Central memory CD8-positive, alpha-beta T cell (primary cell): ENCODE measurements at places on chromosomes 13 and 19.

DNA sequence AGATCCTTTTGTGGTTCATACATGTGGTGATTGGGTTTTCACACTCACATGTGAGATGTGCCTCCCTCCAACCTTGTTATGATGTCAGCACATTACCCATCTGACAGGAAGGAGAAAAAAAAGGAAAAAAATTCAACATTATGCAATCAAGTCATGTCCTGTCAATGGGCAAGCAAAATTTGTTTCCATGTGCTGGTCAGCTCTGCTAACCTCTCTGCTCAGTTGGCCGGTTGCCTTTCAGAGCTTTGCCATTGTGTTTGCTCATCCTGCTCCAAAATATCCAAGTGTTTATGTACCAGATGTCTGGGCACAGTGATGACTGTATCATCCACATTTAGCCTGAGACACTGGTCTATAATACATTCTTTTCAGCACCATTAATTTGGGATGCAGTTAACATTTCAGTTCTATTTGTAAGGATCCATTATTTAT lies 27.0 kb upstream of the METTL21C start:
- no peak for DNase-seq

DNA sequence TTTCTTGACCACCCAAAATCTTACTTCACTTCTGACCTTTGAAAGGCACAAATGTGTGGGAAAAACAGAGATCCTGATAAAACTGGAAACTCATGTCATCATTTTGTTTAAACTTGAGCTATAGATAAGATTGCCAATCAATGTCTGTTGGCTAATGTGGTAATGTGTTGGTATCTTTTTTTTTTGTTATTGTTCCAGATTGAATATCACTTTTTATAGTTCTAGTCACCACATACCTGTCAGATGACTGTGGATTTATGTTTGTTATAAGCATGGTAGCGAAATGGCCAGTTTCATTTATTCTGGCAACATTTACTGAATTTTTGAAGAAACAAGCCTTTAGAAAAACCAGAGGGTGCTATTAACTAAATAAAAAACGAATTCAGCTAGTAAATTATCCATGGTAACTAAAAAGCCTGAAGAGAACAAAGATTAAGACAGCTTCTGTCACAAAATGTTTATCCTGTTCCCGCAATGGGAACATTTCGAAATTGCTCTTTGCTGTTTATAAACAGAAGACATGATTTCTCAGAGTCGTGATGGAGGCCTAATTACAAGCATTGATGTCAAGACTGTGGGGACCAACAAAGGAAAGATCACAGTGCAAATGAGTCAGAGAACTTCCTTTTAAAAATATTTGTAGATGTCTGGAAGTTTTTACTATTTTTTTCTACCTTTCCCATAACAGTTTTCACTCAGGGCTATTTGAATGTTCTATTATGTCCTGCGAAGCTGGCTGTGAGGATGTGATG lies 82.9 kb upstream of the POSTN start:
- DNase-seq: no peak

- no peak for DNase-seq
Observed at GRCh38 chr13:75359266-75359665, 122.7 kb downstream of the TBC1D4 start.

- DNase-seq: no peak
Observed at GRCh38 chr19:53086949-53087348, 16.3 kb downstream of the ZNF160 start.

DNA sequence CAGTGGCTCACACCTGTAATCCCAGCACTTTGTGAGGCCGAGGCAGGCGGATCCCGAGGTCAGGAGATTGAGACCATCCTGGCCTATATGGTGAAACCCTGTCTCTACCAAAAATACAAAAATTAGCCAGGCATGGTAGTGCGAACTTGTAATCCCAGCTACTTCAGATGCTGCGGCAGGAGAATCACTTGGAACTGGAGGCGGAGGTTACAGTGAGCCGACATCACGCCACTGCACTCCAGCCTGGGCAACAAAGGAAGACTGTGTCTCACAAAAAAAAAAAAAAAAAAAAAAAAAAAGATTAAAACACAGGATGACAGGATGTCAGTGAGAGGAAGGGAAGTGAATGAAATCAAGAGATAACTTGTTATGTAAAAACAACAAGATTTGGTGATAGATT lies 1158.5 kb downstream of the PCDH9 start:
- DNase-seq: no peak

DNA sequence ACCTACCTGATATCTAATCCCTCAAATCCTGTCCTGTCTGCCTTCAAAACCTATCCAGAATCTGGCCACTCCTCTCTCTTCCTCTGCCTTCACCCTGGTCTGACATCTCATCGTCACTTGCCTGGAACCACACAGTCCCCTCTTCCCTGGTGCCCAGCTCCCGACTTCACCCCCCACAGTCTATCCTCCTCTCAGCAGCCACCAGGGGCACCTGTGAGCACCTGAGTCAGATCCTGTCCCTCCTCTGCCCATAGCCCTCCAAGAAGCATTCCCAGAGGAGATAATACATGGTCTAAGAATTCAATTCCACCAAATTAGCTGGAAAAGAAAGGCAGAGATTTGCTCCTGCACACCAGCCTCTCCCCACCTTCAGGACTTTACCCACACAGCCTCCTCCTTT lies 48.9 kb downstream of the ZNRF4 start:
- no peak for DNase-seq

DNA sequence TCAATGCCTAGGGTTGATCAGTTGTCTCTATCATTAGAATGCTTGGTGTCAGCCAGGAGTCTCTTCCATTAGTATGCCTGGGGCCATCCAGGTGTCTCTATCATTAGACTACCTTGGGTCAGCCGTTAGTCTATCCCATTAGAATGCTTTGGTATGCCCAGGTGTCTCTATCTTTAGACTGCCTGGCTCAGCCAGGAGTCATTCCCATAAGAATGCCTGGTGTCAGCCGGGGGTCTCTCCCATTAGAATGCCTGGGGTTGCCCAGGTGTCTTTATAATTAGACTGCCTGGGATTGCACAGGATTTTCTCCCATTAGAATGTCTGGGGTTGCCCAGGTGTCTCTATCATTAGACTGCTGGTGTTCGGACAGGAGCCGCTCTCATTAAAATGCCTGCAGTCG lies 1442.9 kb downstream of the UQCRFS1 start:
- no peak for DNase-seq

DNA sequence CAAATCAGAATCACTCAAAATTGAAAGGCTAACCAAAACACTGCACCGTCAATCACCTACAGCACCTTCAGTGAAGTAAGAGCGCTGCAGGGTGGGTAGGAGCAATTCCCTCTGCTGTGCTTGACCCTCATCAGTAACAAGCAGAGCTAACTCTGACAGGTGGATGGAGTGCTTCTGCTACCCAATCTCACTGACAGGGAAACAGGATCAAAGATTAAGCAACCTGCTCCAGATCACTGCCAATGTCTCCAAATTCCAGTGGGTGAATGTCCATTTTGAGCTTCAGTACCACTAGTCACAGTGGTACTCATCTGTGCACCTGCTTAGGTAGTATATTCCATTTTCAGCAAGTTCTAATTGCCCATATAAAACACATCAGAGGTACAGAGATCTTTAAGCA lies 25.2 kb downstream of the BRD4 start:
- no peak for DNase-seq
